ENCODE measurements at places on chromosomes 6 and 20.

- no peak for DNase-seq
These were observed 26.0 kb downstream of the CEBPB start for GRCh38 chr20:50216543-50217206.

- DNase-seq, result no peak
These were observed 66.4 kb downstream of the FKBP5 start for GRCh38 chr6:35622283-35622682.

DNA sequence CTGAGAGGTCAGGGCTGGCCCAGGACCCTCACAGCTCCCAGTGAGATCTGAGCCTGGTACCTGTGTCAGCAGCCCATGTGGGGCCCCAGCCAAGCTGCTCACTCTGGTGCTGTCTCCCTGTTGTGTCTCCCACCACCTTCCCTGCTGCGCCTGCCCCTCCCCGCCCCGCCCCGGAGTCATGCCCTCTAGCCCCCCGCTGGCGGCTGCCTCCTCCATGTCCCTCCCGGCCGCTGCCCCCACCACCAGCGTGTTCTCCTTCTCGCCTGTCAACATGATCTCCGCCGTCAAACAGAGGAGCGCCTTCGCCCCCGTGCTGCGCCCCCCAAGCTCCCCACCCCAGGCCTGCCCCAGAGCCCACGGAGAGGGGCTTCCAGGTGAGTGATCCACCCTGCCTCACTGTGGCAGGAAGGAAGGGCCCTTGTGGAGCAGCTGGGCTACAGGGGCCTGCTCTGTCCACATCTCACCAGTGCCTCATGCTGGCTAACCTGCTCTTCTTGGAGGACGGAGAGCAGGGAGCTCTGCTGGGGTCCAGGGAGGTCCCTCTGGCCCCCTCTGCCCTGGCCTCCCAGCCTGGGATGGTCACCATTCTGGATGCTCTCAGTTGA lies 44.9 kb downstream of the CPXM1 start:
- no peak for DNase-seq

DNA sequence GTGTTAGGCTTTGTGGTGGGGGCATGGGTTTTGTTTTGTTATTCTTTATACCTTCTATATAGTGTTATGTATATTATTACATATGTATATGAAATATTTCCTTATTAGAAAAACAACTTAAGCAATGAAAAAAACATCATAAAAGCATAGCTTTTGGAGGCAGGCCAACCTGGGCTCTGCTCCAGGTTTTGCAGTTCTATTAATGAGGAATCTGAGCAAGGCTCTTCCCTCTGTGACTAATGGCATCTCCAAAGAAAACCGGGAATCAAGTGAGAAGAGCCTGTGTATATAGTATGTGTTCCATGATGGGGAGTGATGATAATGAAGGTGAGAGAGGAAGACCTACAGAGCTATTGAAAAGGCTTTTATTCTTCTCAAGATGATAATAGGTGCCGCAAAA lies 291.1 kb downstream of the CLIC5 start:
- no peak for DNase-seq

DNA sequence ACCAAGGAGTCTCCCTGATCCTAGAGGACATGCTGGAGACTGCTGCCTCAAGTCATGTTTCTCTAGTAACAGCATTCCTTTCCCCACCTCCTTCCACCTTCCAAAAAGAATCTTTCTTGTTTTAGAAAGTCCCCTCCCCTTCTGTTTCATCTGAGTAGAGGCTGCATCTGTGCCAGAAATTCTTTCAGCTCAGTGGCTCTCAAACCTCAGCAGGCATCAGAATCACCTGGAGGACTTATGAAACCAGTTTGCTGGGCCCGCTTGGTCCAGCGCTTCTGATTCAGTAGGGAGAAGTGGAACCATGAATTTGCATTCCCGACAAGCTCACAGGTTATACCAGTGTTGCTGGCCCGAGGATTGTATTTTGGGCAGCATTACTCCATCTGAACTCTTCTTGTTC lies 55.1 kb downstream of the TMEM200A start:
- DNase-seq, result no peak

GRCh38 chr20:19562426-19562825 lies 195.6 kb upstream of the RIN2 start:
- DNase-seq, result no peak
